Stimulated activated CD8-positive, alpha-beta memory T cell treated with anti-CD3 and anti-CD28 coated beads, Interleukin-4, amount 100 ng/mL, for 4 hours (primary cell): ENCODE measurements at places on chromosomes 4 and X.
A peak's percentile ranks its signal among the peaks of the same experiment; 100 is the strongest.

DNA sequence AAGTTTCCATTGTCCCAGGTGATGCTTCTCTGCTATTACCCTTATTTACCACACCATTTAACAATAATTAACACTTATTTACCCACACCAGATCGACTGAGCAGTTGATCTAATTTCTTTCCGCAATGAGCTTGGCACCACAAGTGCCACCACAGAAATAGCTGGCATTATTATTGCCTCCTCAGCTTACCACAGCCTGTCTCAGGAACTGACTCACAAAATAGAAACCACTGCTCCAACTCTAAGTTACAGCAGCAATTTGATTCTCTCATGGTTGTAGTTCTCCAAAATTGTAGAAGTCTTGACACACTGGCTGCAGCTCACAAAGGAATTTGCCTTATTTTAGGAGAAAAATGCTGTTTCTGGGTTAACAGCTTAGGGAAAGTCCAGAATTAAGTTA, 22.5 kb downstream of the ZNF721 start:
- DNase-seq, result no peak

GRCh38 chr4:173503330-173504180, 26.5 kb downstream of the HAND2 start:
- DNase-seq, result no peak

GRCh38 chr4:153152501-153153338, 51.5 kb upstream of the TRIM2 start:
- DNase-seq, result peak; percentile 30

GRCh38 chr4:47873877-47874541, 36.1 kb upstream of the CORIN start:
- DNase-seq, result no peak

- DNase-seq, result no peak
Observed at GRCh38 chr4:97038146-97038516, 1105.1 kb downstream of the STPG2 start.

GRCh38 chr4:105215609-105216313, 69.1 kb downstream of the TET2 start:
- no peak for DNase-seq

GRCh38 chr4:45453258-45453853, 670.5 kb downstream of the GABRG1 start:
- no peak for DNase-seq

DNA sequence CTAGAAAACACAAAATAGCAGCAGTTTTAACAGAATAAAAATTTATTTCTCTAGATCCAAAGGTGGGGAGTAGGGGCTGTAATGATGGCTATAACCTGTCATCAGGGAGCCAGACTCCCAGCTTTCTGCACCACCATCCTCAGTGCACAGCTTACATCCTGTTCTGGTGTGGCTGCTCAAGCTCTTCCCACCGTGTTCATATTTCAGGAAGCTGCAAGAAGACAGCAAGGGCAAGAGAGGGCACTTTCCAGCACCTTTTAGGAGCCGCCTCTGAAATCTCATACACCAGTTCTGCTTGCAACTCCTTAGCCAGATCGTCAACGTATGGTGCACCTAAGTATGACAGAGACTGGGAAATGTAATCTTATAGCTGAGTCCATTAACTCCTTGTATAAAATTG, 253.7 kb downstream of the CENPC start:
- DNase-seq, result no peak

DNA sequence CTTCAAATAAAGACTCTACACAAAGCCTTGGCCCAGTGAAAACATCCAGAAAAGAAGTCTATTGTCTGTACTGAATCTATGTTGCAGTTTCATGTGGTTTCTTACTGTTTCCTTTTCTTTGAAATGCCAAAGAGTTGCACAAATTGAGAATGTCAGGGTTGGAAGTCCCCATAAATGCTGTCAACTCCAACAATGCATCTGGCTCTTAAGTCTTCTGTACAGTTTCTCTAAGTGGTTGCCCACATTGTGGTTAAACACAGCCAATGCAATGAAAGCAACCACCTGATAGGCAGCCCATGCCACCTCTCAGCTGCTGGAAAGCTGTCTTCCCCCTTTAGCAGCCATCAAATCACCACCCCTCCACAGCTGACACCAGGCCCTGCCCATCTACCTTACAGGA, 67.2 kb upstream of the C1GALT1C1 start:
- no peak for DNase-seq

GRCh38 chr4:22848332-22848731, 155.6 kb downstream of the GBA3 start:
- DNase-seq, result no peak

GRCh38 chr4:15027921-15028435, 25.7 kb downstream of the CPEB2 start:
- DNase-seq, result no peak

- DNase-seq, result no peak
Observed at GRCh38 chr4:139675651-139676050, 10.0 kb downstream of the MGST2 start.
